Mesenteric fat pad (tissue), 1 donor: ENCODE measurements at places on chromosomes 2 and 18. TPM values are rescaled to one million over a fixed set of nuclear protein-coding genes. Genes with fewer than 3 reads are reported as not detected.

DNA sequence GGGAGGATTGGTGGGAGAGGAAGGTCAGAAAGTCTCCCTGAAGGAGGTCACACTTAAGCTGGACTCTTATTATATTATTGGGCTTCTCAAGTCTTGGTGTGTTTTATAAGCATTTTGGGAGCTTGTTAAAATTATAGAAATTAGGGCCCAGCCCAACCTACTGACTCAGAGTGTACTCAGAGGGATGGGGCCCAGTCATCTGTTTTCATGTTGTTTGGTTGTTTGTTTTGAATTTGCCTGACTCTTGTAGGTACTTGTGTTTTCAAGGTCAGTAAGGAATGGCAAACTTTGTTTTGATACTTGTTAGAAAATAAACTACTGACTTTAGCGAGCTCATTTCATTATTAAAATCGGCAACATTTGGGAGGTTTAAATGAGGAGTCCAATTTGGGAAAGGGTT, 152.0 kb downstream of the INSIG2 start:
- no peak for DNase-seq

Gene RGPD4
- total RNA-seq, result not detected

DNA sequence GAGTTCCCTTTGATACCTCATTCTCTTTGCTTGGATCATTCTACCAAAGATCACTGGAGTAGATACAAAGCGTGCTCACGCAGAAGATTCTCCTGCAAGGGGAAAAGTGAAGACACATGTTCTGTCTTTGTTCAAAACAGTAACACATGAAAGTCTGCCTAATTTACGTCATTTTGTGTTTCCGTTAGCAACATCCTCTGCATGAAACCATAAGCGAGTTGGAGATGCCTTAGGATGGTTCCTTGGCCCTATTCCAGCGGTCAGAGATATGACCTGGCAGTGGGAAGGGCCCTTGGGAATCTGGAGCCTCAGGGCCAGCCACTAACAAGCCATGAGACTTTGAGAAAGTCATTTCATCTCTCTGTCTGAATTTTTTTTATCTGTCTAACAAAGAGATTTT, 180.9 kb upstream of the TWIST2 start:
- no peak for DNase-seq

Gene ANKRD29
- total RNA-seq, result 11.9 TPM

Gene C2orf72
- not detected for total RNA-seq

DNA sequence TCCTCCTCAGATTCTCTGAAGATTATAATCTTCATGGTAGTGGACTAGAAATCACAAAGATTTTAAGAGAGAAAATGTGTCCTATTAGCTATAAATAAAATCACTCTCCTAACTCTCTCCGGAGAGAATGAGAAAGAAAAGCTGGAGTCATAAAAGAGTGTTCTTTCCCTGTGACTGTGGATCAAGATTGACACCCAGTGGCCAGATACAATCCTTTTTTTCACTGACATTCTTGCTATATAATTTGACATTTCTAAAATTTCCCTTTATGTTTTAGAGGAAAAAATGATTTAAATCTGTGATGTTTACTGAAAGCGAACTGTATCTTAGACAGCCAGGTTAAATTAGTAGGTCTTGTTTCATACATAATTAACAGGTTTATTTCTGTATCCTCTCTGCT, 35.4 kb upstream of the LRP2 start:
- DNase-seq, result no peak

Gene DUSP19
- 0.67 TPM for total RNA-seq

- no peak for DNase-seq
Observed at GRCh38 chr2:218985021-218985324, at the start of gene FEV. Gene FEV, minus strand, starts transcription at chr2:218985184. Its CDS starts 109 bp downstream, at chr2:218985075.
